ENCODE measurements at places on chromosomes 1 and 21.

DNA sequence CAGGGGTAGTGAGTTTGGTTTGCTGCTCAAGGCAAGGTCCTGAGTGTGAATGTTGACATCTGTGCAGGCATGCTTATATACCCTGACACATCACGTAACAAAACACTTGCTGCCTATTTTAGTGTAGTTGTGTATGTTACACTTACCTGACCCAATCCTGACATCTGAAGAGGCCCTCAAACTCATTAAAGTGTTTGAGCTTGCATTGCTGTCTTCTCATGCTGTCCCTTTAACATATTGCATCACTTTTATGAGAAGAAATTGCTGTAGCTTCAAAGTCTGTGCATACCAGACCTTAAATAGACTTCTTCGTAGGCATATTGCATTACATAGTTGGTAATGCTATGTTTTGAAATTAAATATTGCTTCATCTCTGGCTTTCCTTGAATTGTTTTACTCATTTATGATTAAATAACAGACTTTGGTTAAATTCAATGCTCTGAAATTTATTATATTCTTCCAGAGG lies at the start of gene KRTAP19-3:
TSS of gene KRTAP19-3 (minus strand) at position 51 of the 466 bp plus-strand sequence. CDS start 56 bp downstream, outside the sequence.
- no peak for DNase-seq

- DNase-seq = no peak
Measured at GRCh38 chr1:52653207-52653849, 20.4 kb downstream of the SHISAL2A start.

- no peak for DNase-seq
Measured at GRCh38 chr1:233294913-233295236, 650 bp downstream of the PCNX2 start.

GRCh38 chr1:185895208-185895900 lies 161.2 kb downstream of the HMCN1 start:
- DNase-seq = no peak

DNA sequence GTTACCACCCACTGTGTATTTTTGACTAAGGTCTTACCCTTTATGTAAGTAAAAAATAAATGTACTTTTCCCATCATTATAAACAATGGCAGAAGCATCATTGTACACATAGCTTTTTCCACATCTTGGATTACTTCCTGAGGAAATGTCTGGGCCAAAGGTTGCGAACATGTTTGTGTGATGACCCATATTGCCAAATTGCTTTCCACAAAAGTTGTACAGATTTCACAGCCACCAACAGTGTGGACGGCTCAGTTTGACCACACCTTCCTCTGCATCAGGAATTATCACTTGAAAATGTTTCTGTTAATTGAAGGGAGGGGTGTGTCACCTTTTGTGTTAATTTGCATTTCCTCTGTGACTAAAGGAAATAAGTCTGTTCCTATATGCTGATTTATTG lies 25.7 kb downstream of the AKNAD1 start:
- DNase-seq = no peak

GRCh38 chr1:212827171-212827776 lies 20.2 kb downstream of the SPATA45 start:
- no peak for DNase-seq

- no peak for DNase-seq
Measured at GRCh38 chr1:215673943-215674342, 106.8 kb downstream of the KCTD3 start.

- DNase-seq = peak; percentile 52
Measured at GRCh38 chr1:243917177-243917862, 67.3 kb upstream of the AKT3 start.

DNA sequence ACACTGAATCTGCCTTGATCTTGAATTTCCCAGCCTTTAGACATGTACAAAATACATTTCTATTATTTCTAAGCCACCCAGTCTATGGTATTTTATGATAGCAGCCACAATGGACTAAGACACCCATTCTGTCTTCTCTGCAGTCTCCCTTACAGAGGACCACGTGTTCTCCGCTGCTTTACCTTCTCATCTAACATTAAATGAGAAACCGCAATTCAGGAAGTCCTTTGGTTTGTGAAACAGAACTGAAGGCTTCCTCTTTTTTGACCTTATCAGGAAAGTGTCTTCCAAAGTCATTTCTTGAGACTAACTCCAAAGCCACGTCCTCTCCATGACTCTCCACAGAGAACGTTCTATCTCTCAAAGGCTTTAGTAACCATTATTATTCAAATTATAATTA lies 560.1 kb downstream of the OMA1 start:
- DNase-seq = no peak

GRCh38 chr1:3038571-3039181 lies 17.4 kb downstream of the ACTRT2 start:
- DNase-seq = no peak

DNA sequence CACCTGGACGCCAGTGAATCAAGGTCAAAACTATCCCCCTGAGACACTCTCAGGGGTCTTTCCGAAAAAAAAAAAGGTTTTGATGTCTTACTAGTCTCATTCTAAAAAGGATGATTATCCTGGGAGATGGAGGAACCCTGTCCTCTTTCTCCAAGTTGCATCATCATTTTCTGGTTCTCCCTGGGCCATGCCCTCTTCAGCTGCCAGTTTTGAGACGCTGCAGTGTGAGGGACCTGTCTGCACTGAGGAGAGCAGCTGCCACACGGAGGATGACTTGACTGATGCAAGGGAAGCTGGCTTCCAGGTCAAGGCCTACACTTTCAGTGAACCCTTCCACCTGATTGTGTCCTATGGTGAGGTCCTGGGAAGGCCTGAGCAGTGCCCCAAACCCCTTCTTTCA lies 3.5 kb downstream of the FCRLA start:
- DNase-seq = no peak

- DNase-seq = no peak
Measured at GRCh38 chr1:93025572-93025971, 53.5 kb upstream of the MTF2 start.

DNA sequence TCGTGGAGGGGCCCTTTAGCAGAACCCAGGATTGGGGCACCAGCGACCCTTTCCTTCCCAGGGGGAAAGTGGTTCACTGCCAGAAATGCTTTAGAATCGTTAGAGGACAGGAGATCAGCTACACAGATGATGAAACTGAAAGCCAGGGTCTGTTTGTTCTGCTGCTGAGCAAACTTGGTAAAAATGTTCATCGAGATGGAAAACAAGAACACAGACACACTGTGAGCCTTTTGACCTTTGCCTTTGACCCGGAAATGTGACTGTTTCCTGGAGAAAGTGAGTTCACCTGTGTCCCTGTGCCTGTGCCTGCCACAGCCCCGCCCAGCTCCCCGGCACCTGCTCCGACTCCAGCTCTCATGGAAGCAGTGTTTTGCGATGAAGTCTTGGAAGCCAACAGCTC lies 234.3 kb downstream of the CAMTA1 start:
- DNase-seq = no peak

GRCh38 chr1:3436901-3437300 lies 17.6 kb upstream of the ARHGEF16 start:
- no peak for DNase-seq

DNA sequence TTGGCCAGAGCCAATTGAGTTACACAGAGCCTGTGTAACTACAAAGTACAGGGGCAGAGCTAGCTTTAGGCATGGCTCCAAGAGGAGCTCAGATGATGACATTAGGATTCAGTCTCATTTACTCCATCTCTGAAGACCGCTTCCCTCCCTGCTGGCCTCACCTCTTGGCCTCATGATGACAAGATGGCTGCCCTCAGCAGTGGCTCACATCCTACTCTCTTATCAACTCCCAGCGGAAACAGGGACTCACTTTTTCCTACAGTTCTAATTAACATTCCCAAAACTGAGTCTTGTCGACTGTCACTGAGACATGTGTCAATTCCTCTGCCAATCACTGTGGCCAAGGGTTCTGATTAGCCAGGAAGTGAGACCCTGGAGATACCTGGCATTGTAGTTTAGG lies 59.4 kb upstream of the ECE1 start:
- DNase-seq = no peak

DNA sequence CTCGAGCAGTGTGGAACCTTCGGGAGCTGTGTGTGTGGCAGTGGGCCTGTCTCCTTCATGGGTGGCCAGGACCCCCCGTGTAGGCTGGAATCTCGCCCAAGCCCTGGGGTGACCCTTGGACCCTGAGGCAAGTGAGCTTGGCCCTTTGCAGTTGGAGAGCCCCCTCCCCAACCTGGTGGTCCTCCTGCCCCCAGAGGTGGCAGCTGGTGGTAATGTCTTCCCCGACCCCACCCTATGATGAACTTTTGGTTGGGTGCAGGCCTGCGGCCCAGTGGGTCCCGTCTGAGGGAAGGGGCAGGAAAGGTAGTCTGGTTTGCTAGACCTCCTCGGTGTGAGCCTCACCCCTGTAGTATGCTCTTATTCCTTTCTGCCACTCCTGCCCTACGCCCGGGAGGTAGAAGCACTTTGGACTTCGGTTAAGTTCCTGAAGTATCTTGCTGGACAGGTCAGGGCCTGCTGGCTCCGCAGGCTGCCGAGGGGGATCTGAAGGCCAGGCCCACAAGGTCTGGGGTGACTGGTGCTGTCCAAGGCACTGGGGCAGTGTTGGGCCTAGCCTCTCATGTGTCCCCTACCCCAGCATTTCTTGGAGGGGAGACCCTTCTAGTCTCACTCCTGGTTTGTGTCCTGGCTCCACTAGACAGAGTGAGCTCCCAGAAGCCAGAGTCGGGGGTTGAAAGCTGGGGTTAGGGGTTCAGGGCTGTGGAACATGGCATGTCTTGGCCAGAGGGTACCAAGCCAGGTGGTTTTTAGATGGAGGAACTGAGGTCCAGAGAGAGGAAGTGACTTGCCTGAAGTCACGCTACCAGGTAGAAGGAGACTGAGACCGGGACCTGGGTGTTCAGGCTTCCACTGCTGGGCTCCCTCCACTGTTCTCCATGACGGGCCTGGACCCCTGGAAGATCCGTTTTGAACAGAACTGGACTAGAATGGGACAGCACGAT lies 1.8 kb downstream of the ZNF362 start:
- no peak for DNase-seq

GRCh38 chr1:246934765-246935164 lies 3.0 kb upstream of the AHCTF1 start:
- DNase-seq = no peak

DNA sequence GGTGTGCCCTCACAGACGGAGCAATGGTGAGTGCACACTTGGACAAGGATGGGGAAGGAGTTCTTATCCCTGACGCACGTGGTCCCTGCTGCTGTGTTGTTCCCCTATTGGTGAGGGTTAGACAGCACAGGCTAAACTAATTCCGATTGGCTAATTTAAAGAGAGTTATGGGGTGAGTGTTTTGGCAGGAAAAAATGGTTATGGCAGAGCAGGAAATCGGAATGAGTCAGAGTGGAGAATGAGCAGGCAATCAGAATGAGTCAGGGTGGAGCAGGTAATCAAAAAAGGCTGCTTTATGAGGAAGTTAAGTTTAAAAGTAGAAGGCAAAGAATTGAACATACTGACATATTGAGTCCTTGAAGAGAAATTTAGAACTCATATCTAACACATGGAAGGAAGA lies 100.5 kb downstream of the NGF start:
- DNase-seq = no peak

DNA sequence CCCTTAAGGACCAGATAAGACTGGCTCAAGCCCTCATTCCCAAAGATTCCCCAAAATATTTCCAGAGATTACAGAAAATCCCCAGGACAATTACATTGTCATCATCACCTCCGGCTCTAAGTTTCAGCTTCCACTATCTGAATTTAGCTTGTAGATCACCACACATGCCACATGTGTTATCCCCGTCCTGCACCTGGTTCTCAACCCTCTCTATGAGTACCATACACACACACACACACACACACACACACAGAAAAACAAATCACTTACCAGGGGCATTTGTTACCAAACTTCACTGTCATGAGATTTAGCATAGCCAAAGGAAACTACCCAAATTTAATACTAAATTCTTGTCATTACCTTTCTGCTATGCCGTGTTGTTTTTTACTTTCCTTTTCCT lies 15.4 kb upstream of the TSPAN1 start:
- DNase-seq = no peak

GRCh38 chr1:154886281-154887015 lies 16.4 kb upstream of the KCNN3 start:
- DNase-seq = no peak

GRCh38 chr1:233020426-233020825 lies 70.0 kb downstream of the NTPCR start:
- DNase-seq = no peak

- DNase-seq = no peak
Measured at GRCh38 chr21:16522548-16522947, 792.8 kb downstream of the USP25 start.

DNA sequence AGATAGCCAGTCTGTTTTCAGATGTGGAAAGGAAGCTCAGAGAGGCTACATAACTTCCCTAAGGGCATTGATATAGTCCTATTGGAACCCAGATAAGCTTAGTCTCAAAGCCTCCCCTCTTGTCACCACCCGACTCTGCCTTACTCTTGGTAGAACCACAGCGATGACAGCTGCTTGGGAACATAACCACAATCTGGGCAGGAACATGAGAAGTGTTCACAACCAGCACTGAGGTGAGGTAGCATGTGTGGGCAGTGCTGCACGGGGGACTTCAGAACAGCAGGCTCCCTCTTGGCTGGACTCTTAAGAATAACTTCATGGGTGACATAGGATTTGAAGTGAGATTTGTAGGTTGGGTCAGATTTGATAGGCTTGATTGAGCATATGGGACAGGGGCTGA lies 9.3 kb upstream of the S100A10 start:
- no peak for DNase-seq

DNA sequence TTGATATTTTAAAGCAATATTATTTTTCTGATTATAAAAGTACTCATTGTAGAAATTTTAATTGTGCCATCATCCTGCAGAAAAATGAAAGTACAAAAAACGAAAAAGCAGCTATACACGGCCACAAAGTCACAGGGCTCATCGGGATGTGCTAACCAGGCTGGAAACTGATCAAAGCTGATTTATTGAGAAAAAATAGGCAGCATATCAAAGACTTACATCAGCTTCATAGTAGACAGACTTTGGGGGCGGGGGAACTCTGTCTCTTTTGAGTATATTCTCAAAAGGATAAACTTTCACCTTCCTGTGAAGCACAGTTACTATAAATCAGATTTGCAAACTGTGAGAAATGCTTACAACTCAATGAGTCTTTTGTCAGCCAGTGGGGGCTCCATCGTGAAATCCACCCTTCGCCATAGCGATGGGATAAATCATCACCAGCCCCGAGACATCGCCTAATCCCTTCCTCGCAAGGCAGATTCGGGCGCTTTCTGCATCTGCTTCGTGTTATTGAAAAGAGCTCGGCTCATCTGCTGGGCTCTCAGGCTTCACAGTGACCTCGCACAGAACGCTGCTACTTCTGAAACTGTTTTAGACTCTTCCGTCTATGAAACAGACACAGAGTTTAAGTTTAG lies 69.2 kb upstream of the ERG start:
- peak; percentile 16 for DNase-seq

Measured in AG09319 (cell line).